Jurkat, Clone E6-1 (cell line): ENCODE measurements at places on chromosomes 5 and 9.

- no peak for DNase-seq
Observed at GRCh38 chr9:87746186-87746585, 20.3 kb downstream of the CTSL start.

DNA sequence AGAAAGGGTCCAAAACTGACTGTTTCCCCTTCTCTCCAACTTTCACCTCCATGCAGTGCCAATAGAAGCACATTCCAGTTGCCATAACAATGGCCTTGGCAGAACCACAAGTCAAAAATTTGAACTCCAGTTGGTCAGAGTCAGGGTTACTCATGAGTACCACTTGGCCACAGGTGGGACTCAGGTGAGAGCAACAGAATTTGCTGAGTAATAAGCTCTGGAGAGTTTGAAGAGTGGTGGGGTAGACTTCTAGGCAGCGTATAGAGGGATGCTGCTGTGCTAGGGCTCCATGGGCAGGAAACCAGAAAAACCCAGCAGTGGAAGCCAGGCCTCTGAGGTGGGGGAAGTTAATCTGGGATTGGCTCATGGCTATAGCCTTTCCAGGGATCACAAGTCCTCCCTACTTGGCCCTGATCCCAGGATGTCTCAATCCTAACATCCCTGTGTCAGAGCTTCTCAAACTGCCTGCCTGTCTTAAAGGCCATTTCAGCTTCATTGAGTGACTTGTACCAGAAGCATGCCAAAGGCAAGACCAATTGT lies 30.2 kb downstream of the SNX18 start:
- DNase-seq: no peak

DNA sequence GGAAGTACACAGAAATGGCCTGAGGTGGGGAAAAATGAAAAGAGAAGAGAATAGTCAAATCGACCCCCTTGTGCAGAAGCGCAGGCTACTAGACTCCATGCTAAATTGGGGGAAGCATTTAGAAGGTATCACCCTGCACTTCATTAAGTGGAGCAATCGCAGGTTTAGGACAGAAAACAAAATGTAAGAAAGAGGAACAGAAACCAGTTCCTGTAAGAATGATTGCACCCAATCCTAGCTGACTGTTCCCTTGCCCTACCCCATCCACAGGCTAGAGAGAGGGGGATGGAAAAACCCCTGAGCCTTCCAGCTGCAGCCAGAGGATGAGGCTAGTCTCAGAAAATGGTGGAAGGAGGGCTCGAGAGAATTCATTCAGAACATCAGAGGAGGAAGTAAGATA lies 23.9 kb upstream of the PPP1R2B start:
- no peak for DNase-seq

GRCh38 chr9:71223953-71224538 lies 102.6 kb upstream of the TRPM3 start:
- no peak for DNase-seq

DNA sequence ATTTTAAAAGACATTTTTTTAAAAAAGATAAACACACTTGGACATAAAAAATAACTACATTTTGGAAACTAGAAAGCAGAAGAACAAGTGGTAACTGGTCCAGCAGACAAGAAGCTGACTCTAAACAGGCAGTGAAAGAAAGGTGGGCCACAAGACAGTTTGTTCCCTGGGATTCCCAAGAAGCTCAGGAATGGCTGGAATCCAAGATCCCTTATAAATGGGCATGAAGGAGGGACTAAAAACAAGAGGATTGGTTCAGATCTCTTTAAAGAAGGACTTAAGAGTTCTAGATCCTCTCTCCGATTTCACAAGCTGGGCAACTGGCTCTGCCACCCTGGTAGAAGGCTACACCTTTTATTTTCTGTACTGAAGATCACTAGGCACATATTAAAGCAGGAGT lies 102.8 kb downstream of the ARL15 start:
- DNase-seq: no peak

DNA sequence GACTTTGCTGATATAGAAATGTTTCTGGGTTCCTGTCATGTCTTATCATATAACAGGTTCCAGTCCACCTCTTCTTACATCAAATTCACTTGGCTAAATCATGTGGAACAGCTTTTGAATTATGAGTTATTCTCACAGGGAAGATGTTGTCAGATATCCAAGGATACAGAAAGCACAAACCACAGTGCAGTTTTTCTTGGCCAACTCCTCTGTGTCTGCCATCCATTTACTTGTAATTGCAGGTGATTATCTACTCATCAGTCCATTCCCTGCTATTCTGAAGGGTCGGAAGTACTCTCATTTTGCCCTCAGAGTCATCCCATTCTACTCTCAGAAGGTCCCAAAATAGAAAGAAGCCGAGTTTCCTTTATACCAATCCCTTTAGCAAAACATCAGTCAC lies 10.0 kb downstream of the MARCHF11 start:
- no peak for DNase-seq

GRCh38 chr9:114055894-114056293 lies 22.2 kb downstream of the AMBP start:
- DNase-seq: no peak

DNA sequence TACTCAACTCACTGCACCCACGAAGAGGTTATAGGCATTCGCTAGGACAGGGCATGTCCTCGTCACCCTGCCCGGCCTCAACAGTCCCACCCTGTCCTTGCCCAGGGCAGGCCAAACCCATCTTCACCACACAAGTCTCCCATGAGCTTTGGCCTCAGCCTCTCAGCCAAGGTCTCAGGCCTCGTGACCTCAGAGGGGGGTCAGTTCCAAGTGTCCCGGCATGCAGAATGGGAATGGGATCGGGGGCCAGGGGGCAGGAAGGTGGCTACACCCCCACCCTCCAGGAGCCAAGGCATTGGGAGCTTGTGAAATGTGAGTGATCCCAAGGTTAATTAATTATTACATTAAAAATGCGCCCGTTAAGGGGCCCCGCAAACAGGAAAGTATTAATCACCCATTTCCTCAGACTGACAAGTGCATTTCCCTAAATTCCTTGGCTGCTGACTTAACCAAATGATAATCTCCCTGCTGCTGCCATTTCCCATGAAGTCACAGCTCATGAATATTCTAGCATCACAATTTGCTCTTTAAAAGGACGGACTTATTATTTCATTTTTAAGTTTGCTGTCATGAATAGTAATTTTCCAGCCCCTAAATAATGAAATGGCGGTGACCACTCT lies 8.0 kb upstream of the UBAC1 start:
- no peak for DNase-seq

- no peak for DNase-seq
Observed at GRCh38 chr5:171966964-171967363, 39.5 kb downstream of the FBXW11 start.

DNA sequence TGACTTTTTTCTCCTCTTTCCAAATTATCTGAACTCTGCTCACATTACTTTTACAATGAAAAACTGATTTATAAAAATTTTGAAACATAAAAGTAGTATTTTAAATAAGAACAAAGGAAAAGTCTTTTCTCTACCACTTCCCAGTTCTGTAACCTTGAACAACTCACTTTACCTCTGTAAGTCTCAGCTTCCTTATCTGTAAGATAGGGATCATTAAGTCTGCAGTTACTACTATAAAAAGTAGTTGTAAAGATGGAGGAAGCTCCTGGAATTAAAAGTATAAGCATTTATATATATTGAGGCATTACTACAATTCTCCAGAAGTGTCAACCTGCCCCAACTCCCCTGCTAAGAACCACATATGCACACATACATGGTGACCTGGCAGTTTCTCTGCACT lies 88.0 kb downstream of the TTC39B start:
- DNase-seq: no peak

- no peak for DNase-seq
Observed at GRCh38 chr9:38022203-38022895, 46.7 kb downstream of the SHB start.

DNA sequence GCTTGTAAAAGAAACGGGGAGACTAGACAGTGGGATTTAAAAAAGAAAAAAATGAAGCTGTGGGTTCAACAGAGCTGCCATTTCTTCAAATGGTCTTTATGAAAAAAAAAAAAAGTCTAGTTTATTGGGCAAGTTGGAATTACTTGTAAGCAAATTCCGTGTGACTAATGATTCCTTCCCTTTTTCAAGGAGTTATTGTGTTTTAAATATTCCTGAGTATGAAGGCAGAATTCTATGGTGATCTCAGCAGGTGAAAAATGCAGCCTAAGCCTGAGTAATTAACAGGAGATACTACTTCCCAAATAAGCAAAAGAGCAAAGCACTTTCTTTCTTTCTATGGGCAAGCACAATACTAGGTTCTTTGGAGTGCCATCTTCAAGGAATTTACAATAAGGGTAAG lies 481.9 kb downstream of the ZNF608 start:
- DNase-seq: no peak

DNA sequence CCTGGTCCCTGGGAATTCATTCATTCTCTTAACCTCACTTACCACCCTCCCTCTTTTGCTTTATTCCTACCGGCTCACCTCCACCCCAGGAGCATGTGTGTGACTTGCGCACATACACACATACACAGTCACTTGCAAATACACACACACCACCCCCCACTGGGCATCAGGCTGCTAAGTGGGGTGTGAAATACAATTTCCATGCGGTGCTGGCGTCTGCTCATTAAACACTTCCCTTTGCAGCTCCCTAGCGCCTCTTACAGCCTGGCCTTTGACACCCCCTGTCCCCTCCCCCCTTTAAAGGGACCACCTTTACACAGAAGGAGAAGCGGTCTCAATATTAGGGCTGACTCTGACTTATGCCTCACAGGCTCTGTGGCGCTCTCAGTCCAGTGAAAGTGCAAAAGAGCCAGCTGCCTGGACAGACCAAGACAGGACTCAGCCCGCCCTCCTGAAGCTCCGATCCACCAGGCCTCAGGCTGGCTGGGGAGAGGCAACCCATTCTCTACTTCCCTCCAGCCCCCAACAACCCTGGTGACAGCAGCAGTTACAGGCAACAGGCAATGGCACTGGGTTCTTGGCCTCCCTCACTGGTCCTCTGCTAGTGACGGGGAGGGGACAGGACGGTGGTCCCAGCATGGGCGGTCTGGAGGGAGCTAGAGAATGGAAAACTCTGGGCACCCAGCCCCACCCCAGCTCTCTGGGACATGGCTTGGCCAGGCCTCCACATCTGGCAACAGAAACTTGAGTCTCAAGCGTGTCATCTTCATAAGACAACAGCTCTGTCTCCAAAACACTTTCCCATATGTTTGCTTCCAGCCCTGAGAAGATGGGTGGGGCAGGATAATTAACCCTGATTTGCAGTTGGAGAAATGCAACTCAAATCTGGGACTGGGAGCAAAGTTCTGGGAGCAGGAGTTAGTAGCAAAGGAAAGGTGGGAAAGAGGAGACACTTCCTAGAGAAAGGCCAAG lies 12.0 kb downstream of the ENHO start:
- no peak for DNase-seq

- DNase-seq: no peak
Observed at GRCh38 chr5:16454686-16455085, 10.9 kb downstream of the ZNF622 start.

GRCh38 chr9:120937127-120937526 lies 10.5 kb upstream of the TRAF1 start:
- no peak for DNase-seq

- DNase-seq: no peak
Observed at GRCh38 chr5:75031366-75031765, 21.0 kb downstream of the GCNT4 start.

GRCh38 chr5:157519579-157520253 lies 55.9 kb downstream of the ADAM19 start:
- no peak for DNase-seq

- DNase-seq: no peak
Observed at GRCh38 chr5:173717959-173718358, 101.5 kb upstream of the BOD1 start.

DNA sequence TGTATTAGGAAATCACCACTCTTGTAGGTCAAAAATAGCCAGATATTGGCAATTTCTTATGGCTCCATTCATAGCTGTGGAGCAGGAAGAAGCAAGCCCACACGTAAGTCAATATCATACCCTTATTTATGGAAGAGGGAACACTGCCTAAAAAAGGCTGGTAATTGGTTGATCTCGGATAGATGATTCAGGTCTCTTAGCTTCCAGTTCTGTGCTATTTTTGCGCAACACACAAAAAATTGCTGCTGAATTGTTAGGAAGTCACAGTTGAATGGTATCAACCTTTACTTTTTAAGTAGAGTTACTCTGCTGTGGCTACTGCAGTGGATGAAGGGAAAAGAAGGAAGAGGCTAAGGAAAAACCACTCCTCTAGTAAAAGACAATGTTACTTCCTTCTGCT lies 168.8 kb downstream of the ARHGAP26 start:
- no peak for DNase-seq

GRCh38 chr5:142007237-142007544 lies 5.6 kb downstream of the GNPDA1 start:
- no peak for DNase-seq

- DNase-seq: no peak
Observed at GRCh38 chr5:167995844-167996425, 295.5 kb upstream of the WWC1 start.

DNA sequence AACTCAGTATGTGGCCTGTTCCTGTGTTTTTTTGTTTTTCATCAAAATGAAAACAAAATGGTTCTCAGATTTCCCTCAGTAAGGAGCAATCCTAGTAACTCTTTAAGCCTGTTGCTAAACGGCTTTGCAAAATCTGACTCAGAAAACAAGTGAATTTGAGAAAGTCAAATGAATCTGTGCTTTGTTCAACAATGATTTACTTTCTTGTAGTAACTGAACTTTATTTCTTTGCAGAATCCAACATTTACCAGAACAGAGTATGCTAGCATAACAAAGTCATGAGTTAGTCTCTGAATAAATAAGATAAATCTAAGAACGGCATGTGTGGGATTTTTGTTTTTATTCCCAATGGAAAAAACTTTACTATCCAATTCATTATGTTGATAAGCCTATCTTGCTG lies 93.8 kb downstream of the OXCT1 start:
- no peak for DNase-seq

- no peak for DNase-seq
Observed at GRCh38 chr9:108615152-108615551, 240.6 kb downstream of the ACTL7B start.

DNA sequence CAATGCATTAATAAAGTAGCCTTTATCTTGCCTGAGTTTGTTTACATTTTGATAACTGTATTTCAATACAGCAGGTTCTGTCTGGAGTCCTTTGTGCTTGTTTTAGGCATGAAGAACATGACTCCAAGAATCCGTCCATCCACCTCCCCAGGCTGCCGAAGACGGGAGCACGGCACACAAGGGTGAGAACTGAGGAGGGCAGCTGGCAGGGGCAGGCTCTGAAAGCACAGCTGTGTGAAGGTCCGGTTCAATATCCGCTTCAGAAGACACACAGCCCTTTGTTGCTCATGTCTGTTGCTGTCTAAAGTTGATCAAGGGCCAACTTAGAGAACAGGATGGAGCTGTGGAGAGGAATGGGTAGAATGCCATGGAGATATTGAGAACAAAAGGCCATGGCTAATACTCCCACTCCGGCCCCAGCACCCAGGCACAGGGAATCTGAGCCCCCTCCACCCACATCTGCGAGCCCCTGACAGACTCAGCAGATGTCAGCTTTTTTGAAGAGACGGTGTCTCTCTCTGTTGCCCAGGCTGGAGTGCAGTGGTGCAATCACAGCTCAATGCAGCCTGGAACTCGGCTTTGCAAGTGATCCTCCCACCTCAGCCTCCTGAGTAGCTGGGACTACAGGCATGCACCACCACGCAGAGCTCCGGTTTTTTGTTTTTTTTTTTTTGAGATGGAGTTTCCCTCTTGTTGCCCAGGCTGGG lies 58.5 kb upstream of the GNE start:
- no peak for DNase-seq

GRCh38 chr9:122109035-122109813 lies 16.1 kb upstream of the TTLL11 start:
- no peak for DNase-seq
